H1 (cell line): ENCODE measurements at places on chromosomes 1 and 21. TPM values are rescaled to one million over a fixed set of nuclear protein-coding genes. Genes with fewer than 3 reads are reported as not detected.

- H3K4me3 ChIP-seq, result no peak overlapping the region
- H3K27me3 ChIP-seq, result no peaks in the 10 kb centered on the region
- H3K36me3 ChIP-seq, result no peaks in the 10 kb centered on the region
- DNase-seq, result no peak
Measured at GRCh38 chr1:210347112-210347511, 18.4 kb downstream of the HHAT start.

GJA4 gene
- polyA plus RNA-seq, result 3.9 and 4.3 TPM in 2 replicates

DNA sequence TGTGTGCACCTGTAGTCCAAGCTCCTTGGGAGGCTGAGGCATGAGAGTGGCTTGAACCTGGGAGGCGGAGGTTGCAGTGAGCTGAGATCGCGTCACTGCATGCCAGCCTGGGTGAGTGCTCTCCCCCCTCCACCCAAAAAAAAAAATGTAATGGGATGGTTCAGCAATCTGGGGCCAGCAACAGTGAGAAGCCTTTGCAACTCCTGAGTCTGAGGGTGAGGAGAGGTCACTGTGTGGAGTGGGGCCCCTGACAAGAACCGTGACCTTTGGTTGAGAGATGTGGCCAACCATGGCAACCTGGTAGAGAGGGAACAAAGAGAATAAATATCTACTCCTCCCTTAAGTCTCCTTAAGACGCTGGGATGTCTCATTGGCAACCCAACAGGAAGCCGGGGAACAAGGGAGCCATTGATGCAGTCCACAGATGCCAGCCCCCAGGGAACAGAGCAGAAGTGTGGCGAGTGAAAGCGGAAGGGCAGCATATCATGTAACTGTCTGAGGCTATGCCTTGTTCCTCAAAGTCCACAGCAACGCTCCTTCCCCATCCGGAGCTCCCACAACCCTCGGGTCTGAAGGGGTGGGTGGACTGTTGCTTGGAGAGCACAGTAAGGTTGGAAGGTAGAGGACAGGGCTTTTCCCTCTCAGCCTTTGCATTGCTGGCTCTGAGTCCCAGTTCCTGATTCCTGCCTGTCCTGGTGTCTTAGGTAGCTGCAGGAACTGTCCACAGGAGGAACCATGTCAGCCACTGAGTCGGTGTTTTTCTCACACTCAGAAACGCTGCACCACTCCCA is 8.3 kb downstream of the TRNP1 start:
- no peak for DNase-seq
- H3K36me3 ChIP-seq, result peaks cover 55% of the 10 kb centered on the region
- no peak overlapping the region for H3K4me3 ChIP-seq
- H3K27me3 ChIP-seq, result no peaks in the 10 kb centered on the region
- H3K4me1 ChIP-seq, result peaks cover 70% of the 10 kb centered on the region

OLFM3 gene
- 0.19 and 0.30 TPM in 2 replicates for polyA plus RNA-seq

- H3K27ac ChIP-seq, result no peak overlapping the region
- no peaks in the 10 kb centered on the region for H3K27me3 ChIP-seq
- DNase-seq, result no peak
- peaks cover 2% of the 10 kb centered on the region for H3K4me1 ChIP-seq
Measured at GRCh38 chr1:185396126-185396525, 79.1 kb upstream of the IVNS1ABP start.

- no peaks in the 10 kb centered on the region for H3K36me3 ChIP-seq
- no peak overlapping the region for H3K4me3 ChIP-seq
- no peaks in the 10 kb centered on the region for H3K27me3 ChIP-seq
Measured at GRCh38 chr1:76799700-76800099, 67.6 kb upstream of the ST6GALNAC5 start.

DNA sequence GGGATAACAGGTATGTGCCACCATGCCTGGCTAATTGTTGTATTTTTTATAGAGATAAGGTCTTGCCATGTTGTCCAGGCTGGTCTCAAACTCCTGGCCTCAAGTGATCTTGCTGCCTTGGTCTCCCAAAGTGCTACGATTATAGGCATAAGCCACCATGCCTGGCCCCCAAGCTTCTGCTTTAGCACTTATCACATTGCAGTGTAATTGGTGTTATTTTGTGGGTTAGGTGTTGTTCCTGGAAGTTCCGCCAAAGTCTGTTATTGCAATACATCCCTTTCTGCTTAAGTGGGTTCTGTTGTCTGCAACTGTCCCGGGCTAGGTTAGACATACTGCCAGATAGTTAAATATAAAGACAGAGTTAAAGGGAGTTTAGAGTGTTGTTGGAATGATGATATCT is 3.4 kb downstream of the ZCCHC17 start:
- no peak for DNase-seq
- no peak overlapping the region for H3K27ac ChIP-seq
- peaks cover 8% of the 10 kb centered on the region; the same call in 1 of the 2 replicates for H3K4me1 ChIP-seq
- H3K27me3 ChIP-seq, result no peaks in the 10 kb centered on the region
- H3K4me3 ChIP-seq, result no peak overlapping the region

- no peak overlapping the region for H3K4me3 ChIP-seq
- H3K27ac ChIP-seq, result no peak overlapping the region
- H3K36me3 ChIP-seq, result no peaks in the 10 kb centered on the region
- H3K4me1 ChIP-seq, result peaks cover 9% of the 10 kb centered on the region
- no peak for DNase-seq
Measured at GRCh38 chr1:15802234-15802965, 5.0 kb downstream of the UQCRHL start.

MIXL1 gene
- polyA plus RNA-seq, result 1.1 and 1.8 TPM in 2 replicates

RHD gene
- 0.21 and 0.33 TPM in 2 replicates for polyA plus RNA-seq

- no peak overlapping the region for H3K4me3 ChIP-seq
- H3K4me1 ChIP-seq, result no peaks in the 10 kb centered on the region
- H3K27ac ChIP-seq, result no peak overlapping the region
- H3K27me3 ChIP-seq, result no peaks in the 10 kb centered on the region
Measured at GRCh38 chr1:42424201-42424600, 31.6 kb downstream of the ZMYND12 start.

GRCh38 chr1:84855168-84855567 is 37.8 kb downstream of the LPAR3 start:
- no peaks in the 10 kb centered on the region for H3K4me1 ChIP-seq
- no peak overlapping the region for H3K4me3 ChIP-seq
- no peaks in the 10 kb centered on the region for H3K27me3 ChIP-seq
- H3K36me3 ChIP-seq, result peaks cover 3% of the 10 kb centered on the region

GRCh38 chr1:89044970-89045721 is 19.9 kb downstream of the GBP1 start:
- no peaks in the 10 kb centered on the region for H3K27me3 ChIP-seq
- no peak overlapping the region for H3K27ac ChIP-seq
- no peak overlapping the region for H3K4me3 ChIP-seq
- no peak for DNase-seq
- no peaks in the 10 kb centered on the region for H3K36me3 ChIP-seq
- H3K4me1 ChIP-seq, result no peaks in the 10 kb centered on the region

DNA sequence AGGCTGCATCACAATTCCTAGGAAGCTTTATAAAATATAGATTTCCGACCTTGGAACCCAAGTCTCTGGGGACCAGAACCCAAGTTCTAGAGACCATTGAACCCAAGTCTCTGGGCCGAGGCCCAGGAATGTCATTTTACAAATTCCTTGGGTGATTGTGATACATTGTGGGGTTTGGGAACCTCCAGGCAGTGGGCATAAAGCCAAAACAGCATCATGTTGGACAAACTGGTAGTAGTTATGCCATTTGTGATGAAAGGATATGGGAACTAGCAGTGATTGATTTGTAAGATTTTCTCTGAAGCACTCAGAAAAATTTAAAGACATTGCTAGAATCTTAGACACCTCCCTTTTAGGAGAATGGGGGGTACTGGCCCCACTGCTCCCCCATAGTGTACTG is 160.2 kb downstream of the HIVEP3 start:
- H3K27me3 ChIP-seq, result no peaks in the 10 kb centered on the region
- DNase-seq, result no peak
- H3K27ac ChIP-seq, result no peak overlapping the region

HSD3B1 gene
- not detected in 2 replicates for polyA plus RNA-seq

- H3K27me3 ChIP-seq, result peaks cover 3% of the 10 kb centered on the region; the same call in 1 of the 2 replicates
- no peak for DNase-seq
- H3K36me3 ChIP-seq, result no peaks in the 10 kb centered on the region
- H3K27ac ChIP-seq, result no peak overlapping the region
- peaks cover 4% of the 10 kb centered on the region for H3K4me1 ChIP-seq
Measured at GRCh38 chr1:44072204-44072603, 40.9 kb upstream of the SLC6A9 start.

DNA sequence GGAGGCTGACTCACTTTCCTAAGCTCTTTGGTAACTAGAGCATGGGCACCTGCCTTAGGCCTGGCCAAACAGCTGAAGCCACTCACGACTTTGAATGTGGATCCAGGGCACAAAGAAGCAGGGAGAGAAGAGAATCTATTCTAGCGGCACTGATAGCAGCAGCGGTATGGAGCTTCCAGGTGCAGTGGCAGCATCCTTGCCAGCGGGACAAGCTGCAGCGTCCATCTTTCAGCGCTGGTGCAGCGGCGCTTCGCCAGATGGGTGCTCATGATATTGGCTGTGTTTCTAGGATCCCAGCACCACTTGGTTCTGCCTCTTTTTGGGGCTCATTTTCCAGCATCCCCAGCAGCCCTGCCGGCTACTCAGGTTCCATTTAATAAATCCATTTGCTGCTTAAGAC is 184.2 kb downstream of the SLC44A5 start:
- no peak overlapping the region for H3K4me3 ChIP-seq
- no peaks in the 10 kb centered on the region for H3K4me1 ChIP-seq
- no peak for DNase-seq
- no peaks in the 10 kb centered on the region for H3K27me3 ChIP-seq
- no peaks in the 10 kb centered on the region for H3K36me3 ChIP-seq
- H3K27ac ChIP-seq, result no peak overlapping the region

- DNase-seq, result no peak
- H3K27ac ChIP-seq, result no peak overlapping the region
- H3K36me3 ChIP-seq, result no peaks in the 10 kb centered on the region
- H3K27me3 ChIP-seq, result no peaks in the 10 kb centered on the region
- no peak overlapping the region for H3K4me3 ChIP-seq
Measured at GRCh38 chr1:85022700-85023099, 25.6 kb downstream of the MCOLN3 start.

DNA sequence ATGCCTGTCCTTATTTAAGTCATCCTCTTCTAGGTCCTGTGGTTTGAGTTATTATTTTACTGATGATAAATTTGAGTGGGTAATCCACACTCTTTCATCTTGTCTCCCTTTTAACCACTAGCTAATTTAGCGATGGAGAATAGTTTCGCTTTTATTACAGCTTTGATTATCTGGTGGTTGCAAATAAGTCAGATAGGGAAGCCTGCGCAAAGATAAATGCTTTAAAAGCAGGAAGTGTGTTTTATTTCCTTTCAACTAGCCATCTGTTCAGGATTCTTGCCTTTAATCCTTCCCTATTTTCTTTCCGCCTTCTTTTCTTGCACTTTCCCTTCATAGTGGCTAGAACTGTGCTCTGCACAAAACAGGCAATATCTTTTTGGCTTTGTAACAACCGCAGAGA is 129.0 kb downstream of the TGFB2 start:
- no peak for DNase-seq
- H3K36me3 ChIP-seq, result no peaks in the 10 kb centered on the region
- no peaks in the 10 kb centered on the region for H3K27me3 ChIP-seq

- H3K27ac ChIP-seq, result no peak overlapping the region
- H3K36me3 ChIP-seq, result no peaks in the 10 kb centered on the region
- H3K27me3 ChIP-seq, result peaks cover 10% of the 10 kb centered on the region; the same call in 1 of the 2 replicates
- DNase-seq, result no peak
Measured at GRCh38 chr1:41495210-41495948, 10.9 kb upstream of the EDN2 start.

NOL9 gene
- polyA plus RNA-seq, result 11.6 and 17.1 TPM in 2 replicates

WDR64 gene
- polyA plus RNA-seq, result 0.02 TPM in 1 of 2 replicates, not detected in the other

- H3K27me3 ChIP-seq, result no peaks in the 10 kb centered on the region
- no peak for DNase-seq
- H3K27ac ChIP-seq, result no peak overlapping the region
- peaks cover 6% of the 10 kb centered on the region for H3K4me1 ChIP-seq
- H3K36me3 ChIP-seq, result no peaks in the 10 kb centered on the region
Measured at GRCh38 chr1:109639063-109639840, 16.6 kb upstream of the GSTM4 start.
